SJCRH30 (cell line): ENCODE measurements at places on chromosomes 13 and 19. TPM values are rescaled to one million over a fixed set of nuclear protein-coding genes. Genes with fewer than 3 reads are reported as not detected.

DNA sequence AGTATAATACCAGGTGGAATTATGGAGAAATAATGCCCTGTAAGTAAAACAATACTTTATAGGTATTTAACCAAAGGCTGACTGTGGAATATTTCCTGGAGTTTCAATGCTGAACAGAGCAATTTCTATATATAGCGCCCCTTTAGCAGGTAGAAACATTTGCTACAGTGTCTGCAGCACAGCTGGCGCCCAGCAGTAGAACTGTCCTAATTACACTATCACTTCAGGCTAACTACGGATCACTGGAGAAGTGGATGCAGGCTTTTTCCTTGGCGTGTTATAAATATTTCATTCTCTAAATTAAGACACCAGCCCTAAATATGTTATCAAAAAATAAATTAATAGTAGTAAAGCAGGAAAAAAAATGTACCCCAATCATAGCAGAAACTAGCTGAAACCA lies 3.1 kb downstream of the SHISA2 start:
- H3K27ac ChIP-seq = no peak overlapping the region
- peaks cover 17% of the 10 kb centered on the region for H3K36me3 ChIP-seq
- peaks cover 13% of the 10 kb centered on the region for H3K4me1 ChIP-seq
- H3K27me3 ChIP-seq = no peaks in the 10 kb centered on the region
- DNase-seq = no peak
- H3K4me3 ChIP-seq = peak overlapping the region; percentile 69

Gene NAT14
- 22.1 and 25.9 TPM in 2 replicates for total RNA-seq

GRCh38 chr13:70960841-70961443 lies 852.7 kb upstream of the KLHL1 start:
- no peaks in the 10 kb centered on the region for H3K36me3 ChIP-seq
- H3K27ac ChIP-seq = no peak overlapping the region
- no peaks in the 10 kb centered on the region for H3K27me3 ChIP-seq
- no peaks in the 10 kb centered on the region for H3K4me1 ChIP-seq

DNA sequence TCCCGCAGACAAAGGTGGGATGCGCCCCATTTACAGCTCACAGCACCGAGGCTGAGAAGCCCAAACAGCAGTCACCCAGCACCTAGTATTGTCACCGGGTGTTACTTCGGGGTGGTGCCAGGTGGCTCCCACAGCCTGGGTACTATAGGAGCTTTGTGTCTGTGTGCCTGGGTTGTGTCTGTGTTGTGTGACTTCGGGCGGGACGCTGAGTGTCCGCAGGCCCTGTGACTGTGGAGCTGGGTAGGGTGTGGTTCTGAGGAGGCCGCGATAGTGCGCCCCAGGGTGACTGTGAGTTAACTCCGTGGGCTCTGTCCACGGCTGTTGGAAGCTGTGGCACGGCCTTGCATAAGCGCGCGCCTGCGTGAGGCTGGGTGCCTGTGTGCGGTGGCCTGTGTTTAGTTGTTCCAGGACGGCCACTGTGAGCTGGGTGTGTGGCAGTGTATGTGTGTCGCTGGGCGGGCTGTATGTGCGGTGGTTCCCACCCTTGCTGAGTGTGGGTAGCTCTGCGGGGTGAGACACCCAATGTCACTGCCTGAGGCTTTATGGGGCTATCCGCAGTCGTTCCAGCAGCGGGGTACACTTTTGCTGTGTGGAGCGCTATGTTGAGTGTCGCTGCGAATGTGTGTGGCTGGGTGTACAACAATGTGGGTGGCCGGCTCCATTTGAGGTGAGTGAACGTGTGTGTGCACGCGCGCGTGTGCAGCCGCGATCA lies 559 bp upstream of the SSBP4 start:
- peak; percentile 71 for DNase-seq
- H3K36me3 ChIP-seq = no peaks in the 10 kb centered on the region
